ENCODE measurements at places on chromosomes 4 and X.
A peak's percentile ranks its signal among the peaks of the same experiment; 100 is the strongest.

GRCh38 chr4:6085028-6085690, 66.9 kb upstream of the C4orf50 start:
- DNase-seq, result no peak

DNA sequence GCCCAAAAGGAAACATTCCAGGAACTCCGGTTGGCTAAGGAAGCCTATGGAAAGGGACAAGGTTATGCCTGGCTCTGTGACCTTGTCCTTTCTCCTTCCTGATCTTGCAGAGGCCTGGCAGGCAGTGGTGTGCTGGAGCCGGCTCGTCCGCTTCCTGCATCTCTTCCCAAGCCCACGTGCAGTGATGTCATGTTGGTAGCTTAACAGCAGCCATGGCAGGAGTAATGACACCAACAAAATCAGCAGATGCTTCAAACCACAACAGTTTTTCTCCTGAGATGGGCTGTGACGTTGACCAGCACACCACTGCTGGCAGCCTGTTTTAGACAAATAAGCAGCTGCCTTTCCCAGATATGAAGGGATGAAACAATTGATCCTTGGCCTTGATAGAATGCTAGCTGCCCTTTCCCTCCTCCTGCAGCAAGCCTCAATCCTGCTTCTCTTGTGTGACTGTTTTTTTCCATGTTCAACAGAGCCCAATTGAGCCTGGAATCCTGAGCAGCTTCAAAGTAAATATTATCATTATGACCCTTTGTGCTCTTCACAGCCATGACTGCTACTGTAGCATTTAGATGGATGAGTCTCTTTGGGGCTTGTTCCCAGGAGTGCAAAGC, 23.4 kb downstream of the SEPTIN6 start:
- DNase-seq, result no peak

DNA sequence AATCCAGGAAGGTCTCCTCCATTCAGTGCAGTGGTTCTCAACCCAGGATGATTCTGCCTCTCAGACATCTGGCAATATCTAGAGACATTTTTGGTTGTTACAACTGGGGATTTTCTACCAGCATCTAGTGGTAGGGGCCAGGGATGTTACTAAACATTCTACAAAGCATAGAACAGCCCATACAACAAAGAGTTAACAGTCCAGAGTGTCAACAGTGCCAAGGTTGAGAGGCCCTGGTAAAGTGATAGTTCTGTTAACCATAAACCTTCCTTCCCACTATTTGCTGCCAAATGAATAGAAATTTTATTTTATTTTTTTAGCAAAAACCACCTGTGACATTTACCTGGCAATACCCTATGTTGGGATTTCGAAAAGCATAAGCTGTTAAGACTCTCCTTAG, 92.8 kb upstream of the UCP1 start:
- DNase-seq, result no peak

- DNase-seq, result no peak
Measured at GRCh38 chr4:38082021-38082420, 121.8 kb downstream of the PTTG2 start.

DNA sequence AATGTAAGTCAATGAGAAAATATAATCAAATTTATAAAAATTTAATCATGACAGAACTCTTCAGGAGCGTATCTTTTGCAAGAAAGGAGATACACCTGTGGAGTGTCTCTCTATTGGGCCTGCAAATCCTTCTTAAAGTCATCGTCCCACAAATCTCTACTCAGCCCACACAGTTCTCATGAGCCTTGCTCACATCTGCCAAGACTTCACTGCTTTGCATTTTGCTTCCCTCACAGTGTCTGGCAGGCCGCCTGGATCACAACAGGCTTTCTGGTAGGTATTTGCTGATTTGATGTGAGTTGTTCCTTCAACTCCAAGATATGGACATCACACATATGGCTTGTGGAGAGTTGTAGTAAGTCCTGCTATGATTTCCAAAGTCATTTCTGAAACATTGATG, 183.1 kb upstream of the ARX start:
- no peak for DNase-seq

DNA sequence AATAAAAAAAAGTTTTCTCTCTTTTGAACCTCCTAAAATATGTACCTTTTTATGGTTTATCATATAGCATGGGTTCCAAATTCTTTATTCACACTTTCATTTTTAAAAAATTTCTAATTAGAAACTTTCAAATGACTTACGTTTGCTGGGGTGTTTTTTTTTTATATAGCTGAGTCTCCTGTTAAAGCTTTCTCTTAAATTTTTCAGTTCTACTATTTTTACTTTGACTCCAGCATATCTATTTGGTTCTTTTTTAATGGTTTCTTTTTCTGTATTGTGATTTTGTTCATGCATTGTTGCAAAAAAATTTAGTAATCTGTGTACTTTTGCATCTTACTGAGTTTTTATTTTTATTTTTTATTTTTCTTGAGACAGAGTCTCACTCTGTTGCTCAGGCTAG, 22.3 kb downstream of the ZNF718 start:
- no peak for DNase-seq

DNA sequence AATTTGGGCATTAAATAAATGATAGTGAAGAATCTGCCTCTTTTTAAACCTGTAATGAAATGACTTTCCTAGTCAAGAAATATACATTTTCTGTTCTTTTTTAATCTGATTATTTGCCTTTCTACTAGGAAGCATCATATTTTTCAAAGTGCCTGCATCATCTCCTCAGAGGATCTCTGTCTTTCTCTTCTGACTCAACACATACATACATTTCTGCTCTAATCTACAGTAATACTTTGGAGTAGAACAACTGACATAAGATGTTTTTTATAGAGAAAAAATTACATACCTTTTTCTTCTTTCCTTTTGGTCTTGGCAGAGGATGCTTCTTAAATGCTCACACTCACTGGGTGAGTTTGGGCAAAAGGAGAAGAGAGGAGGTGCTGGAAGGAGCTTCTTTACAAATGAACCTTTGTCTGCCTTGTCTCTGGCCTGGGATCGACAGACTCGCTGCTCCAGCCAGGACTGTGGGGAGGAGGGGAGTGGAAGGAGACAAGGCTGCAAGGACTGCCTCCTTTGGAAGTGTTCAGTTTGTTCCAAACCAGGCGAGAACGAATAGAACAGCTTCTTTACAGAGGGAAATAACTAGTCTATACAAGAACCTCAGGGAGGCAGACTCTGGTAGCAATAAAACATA, at the start of gene SCRG1:
SCRG1 (minus strand) TSS at position 338 of the 637 bp plus-strand sequence. CDS start 7,702 bp downstream, outside the sequence.
- no peak for DNase-seq

- no peak for DNase-seq
Measured at GRCh38 chr4:109410226-109410625, 23.4 kb upstream of the SEC24B start.

DNA sequence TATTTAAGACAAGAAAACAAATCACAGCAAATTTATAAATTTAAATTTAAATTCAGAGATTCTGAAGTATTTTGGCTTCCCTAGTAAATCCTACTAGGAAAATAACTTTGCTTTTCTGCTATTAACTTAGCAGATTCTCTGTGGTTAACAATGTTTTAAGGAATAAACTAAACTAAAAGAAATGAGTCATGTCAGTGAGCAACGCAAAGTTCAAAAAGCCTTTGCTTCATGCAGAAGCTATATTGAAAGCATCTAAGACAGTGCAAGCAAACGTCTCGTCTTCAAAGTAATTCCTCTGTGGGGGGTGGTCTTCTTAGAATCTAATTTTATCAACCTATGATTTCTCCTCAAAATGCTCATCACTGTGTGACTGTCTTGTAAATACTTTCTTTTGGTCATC, 30.1 kb downstream of the GABRB1 start:
- DNase-seq, result no peak

DNA sequence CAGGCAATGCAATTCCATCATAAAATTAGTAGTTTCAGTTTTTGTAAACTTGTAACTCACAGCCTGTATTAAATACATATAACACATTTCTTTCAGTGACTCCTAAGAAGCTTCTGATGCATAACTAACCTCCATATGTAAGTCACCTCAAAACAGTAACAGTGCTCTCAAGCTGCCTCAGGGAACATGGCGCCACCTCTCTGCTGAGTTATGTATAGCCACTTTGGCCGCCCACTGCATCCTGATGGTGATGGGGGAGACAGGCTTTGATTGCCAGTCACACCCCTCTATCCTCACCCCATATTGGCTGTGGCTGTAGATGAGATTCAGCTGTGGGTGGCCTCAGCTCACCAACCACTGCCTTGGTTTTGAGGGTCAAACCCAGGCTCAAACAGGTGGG, 54.3 kb downstream of the LRBA start:
- DNase-seq, result no peak

- no peak for DNase-seq
Measured at GRCh38 chrX:107648332-107648731, 20.0 kb downstream of the PRPS1 start.

DNA sequence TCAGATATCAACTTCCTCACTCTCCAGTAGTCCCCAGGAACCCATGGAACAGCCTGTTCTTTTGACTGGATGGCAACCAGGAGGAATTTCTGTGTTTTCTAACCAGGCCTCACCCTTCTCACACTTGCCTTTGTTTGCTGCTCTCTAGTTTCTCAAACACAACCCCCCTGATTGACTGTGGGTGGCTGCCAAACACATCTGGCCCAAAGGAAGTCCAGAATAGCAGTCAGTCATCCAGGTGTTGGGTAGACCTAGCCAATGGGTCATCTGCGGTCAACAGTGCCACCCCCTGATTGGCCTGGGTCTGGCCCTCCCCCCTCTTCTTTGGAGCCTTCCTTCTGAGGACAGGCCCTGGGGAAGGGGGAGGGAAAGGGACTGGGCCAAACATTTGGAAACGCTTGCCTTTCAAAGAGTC, 53.7 kb downstream of the MSX1 start:
- DNase-seq, result no peak

DNA sequence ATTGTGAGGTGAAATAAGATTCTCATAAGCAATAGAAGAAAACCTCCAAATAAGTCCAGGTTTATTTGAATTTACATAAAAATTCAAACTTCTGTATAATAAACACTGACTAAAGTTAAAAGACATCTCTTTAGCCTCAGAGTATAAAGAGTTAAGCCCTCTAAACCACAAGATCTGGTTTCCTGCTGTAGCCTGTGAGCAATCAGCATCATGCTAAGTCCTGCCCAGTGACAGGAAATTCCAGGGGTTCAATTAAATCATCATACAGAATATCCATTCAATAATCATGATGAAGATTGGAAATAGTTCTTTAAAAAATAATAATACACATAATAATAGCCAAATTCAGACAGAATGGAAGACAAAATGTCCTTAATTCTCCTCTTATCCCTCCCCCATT, 139.2 kb upstream of the DGKK start:
- no peak for DNase-seq

DNA sequence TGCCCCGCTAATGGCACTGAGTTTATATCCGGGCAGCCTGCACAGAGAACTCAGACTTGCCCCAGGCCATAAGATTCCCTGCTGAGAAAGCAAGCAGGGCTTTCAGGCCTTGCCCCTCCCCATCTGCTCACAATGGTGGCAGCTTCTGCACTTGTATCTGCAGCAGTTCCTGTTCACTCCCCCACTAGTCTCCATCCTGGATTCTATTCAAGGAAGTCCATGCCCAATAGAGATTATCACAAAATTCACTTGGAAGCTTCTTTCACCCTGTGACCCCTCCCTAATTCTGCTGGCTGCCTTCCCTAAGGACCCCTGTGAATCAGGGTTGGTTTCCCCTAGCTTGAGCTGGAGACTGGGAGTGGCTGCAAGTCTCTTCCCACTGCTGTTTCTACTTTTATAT, 34.5 kb upstream of the UCP1 start:
- no peak for DNase-seq

- DNase-seq, result no peak
Measured at GRCh38 chr4:56465599-56466295, 1.7 kb upstream of the SRP72 start.

DNA sequence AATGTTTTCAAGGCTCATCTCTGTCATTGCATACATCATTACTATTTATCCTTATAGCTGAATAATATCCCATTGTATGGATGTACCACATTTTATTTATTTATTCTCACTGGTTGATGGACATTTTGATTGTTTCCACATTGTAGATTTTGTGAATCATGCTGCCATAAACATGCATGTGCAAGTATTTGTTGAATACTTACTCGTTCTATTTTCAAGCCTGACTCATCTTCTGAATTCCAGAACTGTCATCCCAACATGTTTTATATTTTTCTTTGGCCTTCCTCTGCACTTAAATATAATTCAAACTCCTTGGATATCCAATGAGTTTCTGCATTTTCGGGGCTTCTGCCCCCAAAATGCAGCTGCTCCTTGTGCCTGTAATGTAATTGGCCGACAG, 77.6 kb downstream of the MXRA5 start:
- DNase-seq, result no peak

GRCh38 chr4:14529653-14530052, 472.6 kb upstream of the CPEB2 start:
- DNase-seq, result no peak

DNA sequence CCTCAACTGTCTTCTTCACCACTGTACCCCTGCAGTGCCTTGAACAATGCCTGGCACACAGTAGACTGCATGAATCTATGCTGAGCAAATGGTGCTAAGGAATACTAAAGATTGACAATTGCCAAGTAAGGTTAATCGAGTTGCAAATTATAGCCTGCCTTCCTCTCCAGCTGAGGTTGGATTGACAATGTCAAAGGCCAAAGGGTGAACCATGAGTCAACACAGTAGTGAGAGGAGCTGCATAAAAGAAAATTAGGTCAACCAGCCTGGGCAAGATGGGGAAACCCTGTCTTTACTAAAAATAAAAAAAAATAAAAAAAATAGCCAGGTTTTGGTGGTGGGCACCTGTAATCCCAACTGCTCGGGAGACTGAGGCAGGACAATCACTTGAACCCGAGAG, 97.1 kb upstream of the BMPR1B start:
- DNase-seq, result no peak

DNA sequence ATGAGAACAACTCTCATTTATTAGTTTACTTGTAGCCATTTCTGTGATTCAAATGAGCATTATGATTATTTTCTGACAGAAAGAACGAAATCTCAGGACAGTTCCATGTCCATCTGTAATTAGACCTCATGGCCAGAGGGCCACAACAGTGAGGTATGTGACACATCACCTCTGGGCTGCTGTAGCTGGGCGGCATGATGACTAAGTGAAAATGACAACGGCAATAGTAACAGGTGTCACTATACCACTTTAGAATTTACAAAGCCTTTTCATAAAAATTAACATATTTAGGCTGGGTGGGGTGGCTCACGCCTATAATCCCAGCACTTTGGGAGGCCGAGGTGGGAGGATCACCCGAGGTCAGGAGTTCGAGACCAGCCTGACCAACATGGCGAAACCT, 252.6 kb downstream of the CBR4 start:
- no peak for DNase-seq

- no peak for DNase-seq
Measured at GRCh38 chrX:10356979-10357378, 200.2 kb downstream of the CLCN4 start.

- DNase-seq, result no peak
Measured at GRCh38 chr4:55116450-55116849, 8.9 kb downstream of the KDR start.

- no peak for DNase-seq
Measured at GRCh38 chrX:109874548-109874947, 128.4 kb upstream of the TMEM164 start.

GRCh38 chrX:9072281-9072680, 38.4 kb upstream of the FAM9B start:
- DNase-seq, result no peak

- peak; percentile 32 for DNase-seq
Measured at GRCh38 chr4:81084029-81084428, 53.5 kb downstream of the BMP3 start.

GRCh38 chrX:46814966-46815365, 21.9 kb upstream of the RP2 start:
- no peak for DNase-seq

GRCh38 chrX:20529301-20529700, 262.6 kb upstream of the RPS6KA3 start:
- no peak for DNase-seq

GRCh38 chr4:889516-889915, 42.6 kb downstream of the GAK start:
- no peak for DNase-seq
